ENCODE measurements at places on chromosomes 4 and X. TPM values are rescaled to one million over a fixed set of nuclear protein-coding genes. Genes with fewer than 3 reads are reported as not detected.

HTN1 gene
- total RNA-seq, result not detected

FAM149A gene
- 1.7 TPM for total RNA-seq

PRRG3 gene
- total RNA-seq, result not detected

BEX2 gene
- total RNA-seq, result 9.6 TPM

ERCC6L gene
- 12.4 TPM for total RNA-seq

FHDC1 gene
- total RNA-seq, result 0.49 TPM

SPIN2B gene
- total RNA-seq, result 10.2 TPM
